ENCODE measurements at places on chromosomes 6 and 20.

- DNase-seq: no peak
These were observed 69.9 kb downstream of the PPP1R14C start for GRCh38 chr6:150212778-150213177.

DNA sequence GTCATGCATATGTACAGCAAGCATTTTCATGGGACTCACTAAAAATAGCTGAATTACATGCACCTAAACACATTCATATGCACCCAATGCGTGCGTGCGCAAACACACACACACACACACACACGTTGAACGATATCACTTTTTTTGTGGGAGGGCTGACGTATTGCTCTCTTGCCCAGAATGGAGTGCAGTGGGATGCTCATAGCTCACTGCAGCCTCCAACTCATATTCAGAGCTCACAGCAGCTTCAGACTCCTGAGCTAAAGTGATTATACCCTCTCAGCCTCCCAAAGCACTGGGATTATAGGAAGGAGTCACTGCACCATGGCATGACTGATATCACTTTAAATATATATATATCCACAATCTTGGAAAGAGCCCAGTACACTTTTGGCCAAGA lies 620.4 kb upstream of the MANEA start:
- DNase-seq: no peak

DNA sequence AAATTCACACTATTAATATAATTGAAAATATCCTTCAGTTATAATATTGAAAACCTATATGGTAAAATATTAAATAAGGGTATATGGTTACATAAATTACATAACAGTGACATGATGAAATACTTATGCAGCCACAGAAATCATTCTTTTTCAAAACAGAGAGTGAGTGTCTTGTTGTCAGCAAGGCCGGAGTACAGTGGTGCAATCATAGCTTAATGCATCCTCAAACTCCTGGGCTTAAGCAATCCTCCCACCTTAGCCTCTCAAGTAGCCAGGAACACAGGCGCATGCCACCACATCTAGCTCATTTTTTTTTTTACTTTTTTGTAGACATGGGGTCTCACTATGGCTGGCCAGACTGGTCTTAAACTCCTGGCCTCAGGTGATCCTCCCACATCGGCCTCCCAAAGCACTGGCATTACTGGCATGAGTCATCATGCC lies 40.4 kb downstream of the FAM8A1 start:
- DNase-seq: no peak

DNA sequence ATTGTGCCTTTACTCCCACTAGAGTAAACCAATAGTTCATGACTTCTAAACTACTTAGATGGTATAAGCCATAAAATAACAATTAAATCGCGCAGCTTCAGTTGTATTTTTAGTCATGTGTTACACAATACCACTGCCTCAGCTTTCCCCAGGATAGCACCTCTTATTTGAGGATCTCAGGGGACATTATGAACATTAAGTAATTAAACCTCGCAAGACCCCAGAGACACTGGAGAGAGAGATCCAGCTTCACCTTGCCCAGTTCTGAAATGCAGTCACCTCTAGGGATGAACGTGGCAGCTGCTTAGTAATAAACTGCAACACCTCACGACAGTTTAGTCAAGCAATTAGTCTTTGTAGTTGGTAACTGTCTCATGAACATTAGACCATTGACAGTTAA lies 87.1 kb downstream of the CFAP61 start:
- no peak for DNase-seq

- DNase-seq: no peak
These were observed 39.7 kb upstream of the ATXN1 start for GRCh38 chr6:16800942-16801341.

GRCh38 chr6:165298402-165298801 lies 11.0 kb downstream of the C6orf118 start:
- DNase-seq: no peak

- no peak for DNase-seq
These were observed 4.5 kb upstream of the CITED2 start for GRCh38 chr6:139378882-139379341.
